Femur (tissue), 1 donor: ENCODE measurements at places on chromosomes 4 and X.
A peak's percentile ranks its signal among the peaks of the same experiment; 100 is the strongest.

GRCh38 chr4:40337523-40337922 lies 2.4 kb downstream of the CHRNA9 start:
- no peak for DNase-seq

DNA sequence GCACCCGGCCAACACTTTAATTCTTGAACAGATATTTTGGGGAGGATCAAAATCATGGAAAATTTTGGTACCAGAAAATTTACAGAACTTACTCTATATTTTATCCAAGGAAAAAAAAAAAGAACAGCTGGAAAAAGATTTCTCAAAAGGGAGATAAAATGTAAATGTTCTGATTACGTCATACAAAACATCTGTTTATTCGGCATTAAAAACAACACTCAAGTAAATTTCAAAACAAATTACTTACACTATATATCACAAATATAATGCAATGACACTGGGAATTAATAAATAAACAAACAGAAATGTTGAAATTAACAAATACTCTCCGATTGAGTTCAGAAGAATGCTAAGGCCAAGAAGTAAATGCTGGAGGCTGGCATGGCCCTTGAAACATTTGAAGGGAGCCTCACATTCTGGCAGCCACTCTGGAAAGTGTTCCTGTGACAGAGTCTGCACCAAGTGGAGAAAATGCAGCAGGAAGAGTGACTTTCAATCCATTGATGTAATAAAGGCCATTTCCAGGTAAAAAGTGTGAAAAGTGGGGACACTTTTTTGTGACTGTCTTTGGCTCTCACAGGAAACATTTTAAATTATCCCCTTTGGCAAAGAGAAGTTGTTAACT lies 486.0 kb upstream of the CTSO start:
- DNase-seq = peak; percentile 39

DNA sequence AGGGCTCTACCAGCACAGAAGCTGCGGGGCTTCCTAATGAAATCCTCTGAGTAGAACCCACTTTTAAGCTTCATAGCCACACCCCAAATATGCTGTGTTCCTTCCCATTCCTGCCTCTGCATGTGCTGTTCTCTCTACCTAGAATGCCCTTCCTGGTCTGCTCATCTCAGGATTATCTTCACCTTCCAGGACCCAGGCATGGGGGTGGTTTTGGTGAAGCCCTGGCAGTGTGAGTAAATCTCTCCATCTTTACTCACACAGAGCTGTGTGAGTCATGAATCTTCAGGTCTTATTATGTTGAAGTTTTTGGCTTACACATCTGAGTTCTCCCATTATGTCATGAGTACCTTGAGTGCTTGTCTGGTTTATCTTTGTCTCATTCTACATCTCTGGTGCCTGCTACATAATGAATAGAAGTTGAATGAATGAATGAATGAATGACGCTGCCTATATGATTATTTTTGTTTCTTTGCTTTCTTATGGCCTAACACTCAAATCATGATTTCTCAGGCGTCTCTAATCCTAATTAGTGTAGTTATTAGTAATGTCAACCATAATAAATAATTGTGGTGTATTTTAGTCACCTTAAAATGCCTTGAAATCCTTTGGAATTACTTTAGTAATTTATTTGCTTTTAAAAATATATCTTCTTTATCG lies 41.9 kb downstream of the HADH start:
- no peak for DNase-seq

DNA sequence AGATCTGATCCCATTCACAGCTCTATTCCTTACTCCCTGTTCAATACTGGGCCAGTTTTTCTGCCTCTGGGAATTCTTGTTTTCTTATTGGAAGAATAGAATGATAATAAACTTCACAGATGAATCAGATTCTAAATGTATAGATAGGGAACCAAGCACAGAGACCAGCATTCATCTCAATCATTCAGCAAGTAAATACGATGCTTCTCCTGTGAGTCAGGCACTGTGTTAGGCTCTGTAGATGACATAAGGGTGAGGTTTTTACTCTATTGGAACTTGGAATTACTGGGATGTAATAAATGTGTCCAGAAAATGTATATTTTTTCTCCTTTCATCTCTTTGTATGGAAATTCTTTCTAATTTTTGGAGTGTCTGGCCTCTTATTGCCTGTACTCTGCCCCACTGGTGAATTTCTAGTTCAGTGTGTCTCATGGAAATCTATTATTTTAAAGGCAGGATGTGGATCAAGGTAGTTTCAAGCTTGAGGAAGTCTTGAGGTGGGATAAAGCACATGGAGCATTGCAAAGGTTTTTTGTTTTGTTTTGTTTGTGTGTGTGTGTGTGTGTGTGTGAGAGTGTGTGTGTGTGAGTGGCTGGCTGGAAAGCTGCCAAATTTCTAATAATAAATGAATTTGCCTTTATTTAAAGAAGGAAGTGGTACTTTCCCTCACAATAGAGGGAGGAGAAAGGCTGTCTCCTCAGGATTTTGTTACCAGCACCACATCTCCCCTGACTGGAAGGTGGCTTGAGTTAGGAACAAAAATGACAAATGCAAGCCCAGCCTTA lies 117.9 kb upstream of the HS3ST1 start:
- DNase-seq = no peak

DNA sequence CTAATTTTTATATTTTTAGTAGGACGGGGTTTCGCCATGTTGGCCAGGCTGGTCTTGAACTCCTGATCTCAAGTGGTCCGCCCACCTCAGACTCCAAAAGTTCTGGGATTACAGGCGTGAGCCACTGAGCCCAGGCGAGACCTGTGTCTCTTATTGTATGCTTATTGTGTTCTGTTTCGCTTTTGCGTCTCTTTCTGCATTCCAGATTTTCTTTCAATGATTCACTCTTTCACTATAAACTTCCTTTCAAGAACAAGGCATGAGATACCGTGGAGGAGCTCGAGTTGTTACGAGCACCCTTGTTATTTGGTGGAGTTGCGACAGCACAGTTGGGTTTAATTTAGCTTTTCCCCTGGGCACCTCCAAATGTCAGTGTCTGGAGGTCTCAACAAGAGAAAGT lies 366.7 kb upstream of the FAT1 start:
- no peak for DNase-seq

DNA sequence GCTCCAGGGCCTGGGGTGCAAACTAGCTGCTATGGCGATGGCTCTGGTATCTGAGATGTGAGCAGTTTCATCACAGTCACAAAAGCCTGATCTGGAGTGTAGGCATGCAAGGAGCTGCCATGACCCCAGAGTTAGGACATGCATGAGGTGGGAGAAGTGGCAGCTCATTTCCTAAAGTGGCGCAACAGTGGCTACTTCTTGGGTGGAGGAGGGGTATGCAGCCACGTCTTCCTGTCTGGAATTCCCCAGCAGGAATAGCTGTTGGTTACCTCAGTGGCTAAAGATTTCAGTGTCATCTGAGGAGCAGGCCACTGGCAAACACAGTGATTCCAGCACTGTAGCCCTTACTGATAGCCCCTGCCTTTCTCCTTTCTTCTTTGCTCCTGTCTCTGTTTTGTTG lies 1382.5 kb downstream of the C4orf33 start:
- no peak for DNase-seq

- DNase-seq = no peak
These were observed 124.1 kb upstream of the PRR32 start for GRCh38 chrX:126695375-126695896.

- DNase-seq = no peak
These were observed 10.5 kb downstream of the SLC6A8 start for GRCh38 chrX:153697924-153698865.

DNA sequence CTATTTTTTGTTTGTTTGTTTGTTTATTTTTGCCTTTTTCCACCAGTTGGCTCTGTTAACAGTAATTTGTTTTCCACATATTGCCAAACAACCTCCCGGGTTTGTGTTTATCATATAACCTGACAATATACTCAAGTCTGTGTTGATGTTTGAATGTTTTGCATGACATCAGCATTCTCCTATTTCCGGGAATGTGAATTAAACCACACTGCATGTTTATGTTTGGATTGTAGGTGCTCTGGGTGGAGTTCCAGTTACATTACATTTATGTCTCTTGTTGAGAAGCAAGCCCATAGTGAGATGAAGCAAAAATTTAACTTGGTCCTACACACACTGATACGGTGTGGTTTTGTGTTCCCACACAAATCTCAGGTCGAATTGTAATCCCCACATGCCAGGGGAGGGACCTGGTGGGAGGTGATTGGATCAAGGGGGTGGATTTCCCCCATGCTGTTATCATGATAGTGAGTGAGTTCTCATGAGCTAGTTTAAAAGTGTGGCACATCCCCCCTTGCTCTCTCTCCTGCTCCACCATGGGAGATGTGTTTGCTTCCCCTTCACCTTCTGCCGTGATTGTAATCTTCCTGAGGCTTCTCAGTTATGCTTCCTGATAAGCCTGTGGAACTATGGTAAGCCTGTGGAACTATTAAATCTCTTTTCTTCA lies 54.4 kb upstream of the CLNK start:
- no peak for DNase-seq

DNA sequence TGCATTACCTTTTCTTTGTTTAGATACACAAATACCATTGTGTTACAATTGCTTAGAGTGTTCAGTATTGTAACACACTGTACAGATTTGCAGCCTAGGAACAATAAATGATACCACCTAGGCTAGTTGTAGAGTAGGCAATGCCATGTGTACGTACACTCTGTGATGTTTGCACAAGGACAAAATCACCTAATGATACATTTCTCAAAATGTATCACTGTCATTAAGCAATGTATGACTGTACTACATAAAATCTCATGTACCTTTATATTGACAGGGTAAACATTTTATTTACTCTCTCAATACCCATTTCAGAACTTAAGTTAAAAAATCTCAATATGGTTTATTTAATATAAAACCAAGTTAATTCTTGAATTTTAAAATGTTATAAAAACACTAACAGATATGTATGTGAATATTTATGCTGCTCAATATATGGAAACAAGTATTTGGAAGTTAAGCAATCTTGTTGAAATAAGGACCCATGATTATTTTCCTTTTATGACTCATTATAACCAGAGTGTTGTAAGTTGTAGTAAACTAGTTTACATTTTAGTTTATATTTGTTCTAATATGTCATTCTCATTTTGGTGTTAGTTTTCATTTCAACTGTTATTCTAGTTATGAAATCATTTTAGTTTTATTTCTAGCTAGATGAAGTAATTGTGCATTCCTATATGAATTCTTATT lies 409.2 kb downstream of the TLL1 start:
- no peak for DNase-seq

- DNase-seq = no peak
These were observed 904.1 kb downstream of the RPA4 start for GRCh38 chrX:97787849-97788248.

DNA sequence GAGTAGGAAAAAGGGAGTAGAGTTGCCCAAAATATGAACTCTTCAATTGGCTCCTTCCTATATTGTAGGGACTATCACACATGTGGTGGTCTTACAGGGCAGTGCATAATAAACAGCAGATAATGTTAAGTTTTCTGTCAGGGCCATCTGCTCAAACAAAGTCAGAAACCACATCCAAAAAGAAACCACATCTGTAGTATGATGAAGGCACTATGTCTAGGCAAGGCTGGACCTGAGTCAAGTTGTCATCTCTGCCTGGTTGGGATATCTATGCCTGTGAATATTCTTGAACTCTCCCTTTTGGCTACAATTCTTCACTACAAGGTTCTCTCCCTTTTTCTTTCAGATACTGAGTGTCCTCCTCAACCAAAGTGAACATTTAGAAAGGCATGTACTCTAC lies 109.4 kb upstream of the C1GALT1C1 start:
- DNase-seq = no peak

- no peak for DNase-seq
These were observed 169.9 kb downstream of the SLIT2 start for GRCh38 chr4:20421603-20421985.

DNA sequence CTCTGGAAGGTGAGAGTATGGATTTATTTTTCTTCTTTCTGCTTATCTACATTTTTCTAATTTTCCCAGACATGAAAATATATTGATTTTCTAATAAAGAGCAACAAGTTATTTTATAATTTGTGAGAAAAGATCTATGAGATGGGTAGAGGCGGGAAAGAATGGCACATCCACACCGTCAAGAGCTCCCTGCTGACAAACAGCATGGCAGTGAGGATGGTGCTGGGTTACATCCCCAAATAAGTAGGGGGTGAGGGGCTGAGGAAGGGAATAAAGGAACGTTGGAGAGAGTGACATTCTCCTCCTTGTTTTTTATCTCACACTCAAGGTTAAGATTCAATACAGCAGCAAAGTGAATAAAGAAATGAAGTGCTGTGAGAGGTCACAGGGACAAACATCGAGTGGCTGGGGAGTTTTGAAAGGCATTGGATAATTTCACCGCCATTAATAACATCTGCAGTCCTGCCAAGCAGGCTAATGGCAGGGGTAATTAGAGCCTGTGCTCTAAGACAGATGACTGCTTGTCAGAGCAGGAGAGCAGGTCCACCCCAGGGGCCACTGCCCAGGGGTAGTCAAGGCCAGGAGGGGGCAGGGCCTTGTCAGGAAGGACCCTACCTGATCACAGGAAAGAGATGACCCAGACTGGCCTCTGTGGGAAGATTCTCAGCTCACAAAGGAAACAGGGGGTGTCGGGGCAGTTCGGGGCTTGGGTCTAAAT lies 323.8 kb downstream of the FBXW7 start:
- DNase-seq = no peak

GRCh38 chrX:66015152-66015831 lies 24.6 kb downstream of the VSIG4 start:
- DNase-seq = peak; percentile 55

GRCh38 chrX:124347242-124347641 lies 879 bp downstream of the SH2D1A start:
- DNase-seq = no peak

DNA sequence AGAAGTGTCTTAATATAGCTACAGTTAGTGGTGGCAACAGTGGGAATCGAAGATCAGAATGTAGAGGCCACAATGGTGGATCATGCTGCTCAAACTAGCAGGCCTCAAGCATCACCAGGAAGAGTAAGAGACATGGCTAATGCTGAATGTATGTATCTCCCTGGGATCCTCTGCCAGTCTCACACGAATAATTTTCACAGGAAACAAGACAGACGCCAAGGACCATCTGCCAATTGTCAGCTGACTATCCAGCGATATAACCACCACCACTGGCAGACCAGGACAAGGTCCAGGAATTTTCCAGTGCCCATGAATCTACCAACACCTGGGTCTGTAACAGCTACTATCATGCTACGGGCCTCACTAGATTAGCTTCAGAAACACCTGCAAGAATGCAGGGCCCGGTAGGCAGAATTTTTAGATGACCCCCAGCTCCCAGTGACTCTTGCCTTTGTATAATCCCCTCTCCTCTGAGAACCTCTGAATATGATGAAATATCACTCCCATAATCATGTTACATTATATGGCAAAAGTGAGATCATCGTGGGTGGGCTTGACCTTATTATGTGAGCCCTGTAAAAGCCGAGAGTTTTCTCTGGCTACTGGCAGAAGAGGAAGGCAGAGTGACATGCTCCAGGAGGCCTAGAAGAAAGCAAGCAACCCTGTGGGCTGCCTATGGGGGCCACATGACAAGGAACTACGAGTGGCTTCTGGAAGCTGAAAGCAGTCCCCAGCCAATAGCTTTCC lies 429.8 kb downstream of the BCOR start:
- DNase-seq = no peak

DNA sequence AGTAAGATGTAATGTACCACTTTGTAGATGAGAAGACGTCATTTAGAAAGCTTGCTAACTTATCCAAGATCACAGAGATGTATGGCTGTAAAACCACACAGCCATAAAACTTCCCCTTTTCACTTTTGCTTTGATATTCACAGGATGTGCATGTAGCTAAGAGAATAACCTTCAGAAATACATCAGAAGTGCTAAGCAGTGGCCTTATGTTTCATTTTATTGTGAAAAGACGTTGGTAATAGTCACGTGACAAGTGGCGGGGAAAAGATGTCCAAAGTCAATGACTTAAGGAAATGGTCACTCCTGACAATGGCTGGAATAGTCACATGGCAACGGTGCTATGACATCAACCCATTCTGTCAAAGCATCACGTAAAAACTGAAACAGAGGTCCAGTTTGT lies 12.9 kb upstream of the WDR17 start:
- no peak for DNase-seq
